ENCODE measurements at places on chromosomes 7 and 10.

- DNase-seq = no peak
Measured at GRCh38 chr10:95796504-95796903, 40.5 kb downstream of the ENTPD1 start.

DNA sequence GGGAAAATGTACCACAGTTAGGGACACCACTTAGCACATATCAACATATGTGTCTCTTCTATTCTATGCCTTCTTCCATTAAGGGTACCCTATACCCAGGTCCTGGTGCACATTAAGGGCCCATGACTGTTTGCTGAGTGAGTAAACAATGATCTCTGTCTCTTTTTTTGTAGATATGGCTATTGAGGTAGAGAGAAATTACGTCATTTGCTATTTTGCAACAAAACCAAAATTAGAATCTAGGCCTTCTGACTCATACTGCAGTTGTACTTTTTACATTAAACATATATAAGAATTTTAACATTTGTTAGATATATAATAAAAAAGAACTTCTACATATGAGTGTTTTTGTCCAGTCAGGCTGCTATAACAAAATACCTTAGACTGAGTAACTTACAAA lies 683.2 kb upstream of the LRRN3 start:
- DNase-seq = no peak

DNA sequence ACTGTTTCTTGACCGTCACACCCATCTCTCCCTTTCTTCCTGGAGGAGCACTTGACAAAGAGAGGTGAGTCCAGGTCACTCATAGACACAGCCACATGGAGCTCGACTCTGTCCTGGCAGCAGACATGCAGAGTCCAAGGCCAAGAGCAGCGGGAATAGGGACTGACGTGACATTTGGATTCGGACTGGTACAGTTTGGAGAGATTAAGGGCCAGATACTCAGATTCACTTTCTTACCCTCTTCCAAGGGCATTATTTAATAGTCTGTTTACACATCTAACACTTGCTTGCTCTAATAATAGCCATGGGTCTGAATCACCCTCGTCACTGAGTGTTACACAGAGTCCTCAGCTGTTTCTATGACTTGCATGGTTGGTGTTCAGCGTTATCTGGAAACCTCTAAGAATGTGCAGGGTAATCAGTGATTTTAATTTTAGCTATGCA lies 39.2 kb upstream of the OTUD1 start:
- no peak for DNase-seq

GRCh38 chr10:3179174-3179573 lies 6.6 kb upstream of the PITRM1 start:
- peak; percentile 8 for DNase-seq

GRCh38 chr10:27687743-27688142 lies 57.9 kb downstream of the MKX start:
- DNase-seq = no peak

GRCh38 chr10:59970396-59971368 lies 64.3 kb upstream of the CCDC6 start:
- DNase-seq = no peak

- DNase-seq = no peak
Measured at GRCh38 chr10:110870823-110871297, 868 bp upstream of the PDCD4 start.

GRCh38 chr7:118057404-118057803 lies 126.6 kb upstream of the LSM8 start:
- no peak for DNase-seq

- no peak for DNase-seq
Measured at GRCh38 chr10:30709700-30710358, 80.3 kb upstream of the LYZL2 start.

DNA sequence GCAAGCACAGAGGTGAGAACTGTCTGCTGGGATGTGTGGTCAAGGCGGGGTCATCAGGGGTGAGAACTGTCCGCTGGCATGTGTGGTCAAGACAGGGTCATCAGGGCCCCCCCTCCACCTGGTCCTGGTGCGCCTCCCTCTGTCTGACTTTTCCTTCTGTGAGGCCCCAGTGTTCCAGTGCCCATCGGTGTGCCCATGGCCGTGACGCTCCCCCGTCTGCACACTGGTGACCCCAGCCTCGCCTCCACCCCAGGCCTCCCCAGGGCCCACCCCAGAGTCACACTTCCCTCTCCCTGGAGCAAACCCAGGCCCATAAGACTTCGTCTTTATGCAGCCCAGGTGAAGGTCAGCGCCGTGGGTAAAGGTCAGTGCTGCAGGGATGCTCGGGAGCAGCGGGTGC lies 70.1 kb upstream of the TCERG1L start:
- DNase-seq = no peak

GRCh38 chr10:90921906-90922305 lies 1.0 kb upstream of the ANKRD1 start:
- DNase-seq = no peak

DNA sequence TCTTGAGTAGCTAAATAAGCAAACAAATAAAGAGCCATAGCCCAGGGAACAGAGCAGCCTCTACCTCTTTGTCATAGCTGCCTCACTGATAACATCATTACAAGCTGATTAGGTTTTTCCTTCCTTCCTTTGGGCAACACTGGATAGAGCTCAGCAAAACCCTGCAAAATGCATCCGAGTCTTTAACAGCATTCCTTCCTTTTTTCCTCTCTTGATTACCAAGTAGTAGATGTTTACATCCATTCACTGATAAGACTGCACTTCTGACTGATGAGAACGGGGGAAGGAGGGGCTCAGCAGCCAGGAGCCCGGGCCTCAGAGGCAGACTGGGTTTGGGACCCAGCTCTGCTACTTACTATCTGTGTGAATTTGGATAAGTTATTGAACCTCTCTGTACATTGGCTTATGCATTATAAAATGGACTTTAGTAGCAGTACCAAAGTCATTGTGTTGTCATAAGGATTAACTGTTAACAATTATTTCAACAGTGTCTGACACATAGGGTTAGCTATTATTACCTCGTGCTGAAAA lies 214.2 kb downstream of the ANK3 start:
- DNase-seq = no peak

GRCh38 chr7:3092468-3092867 lies 48.8 kb upstream of the CARD11 start:
- DNase-seq = no peak

- DNase-seq = peak; percentile 79
Measured at GRCh38 chr10:70267161-70267933, 16.5 kb downstream of the NPFFR1 start.

- no peak for DNase-seq
Measured at GRCh38 chr10:94456942-94457341, 54.6 kb downstream of the TBC1D12 start.

DNA sequence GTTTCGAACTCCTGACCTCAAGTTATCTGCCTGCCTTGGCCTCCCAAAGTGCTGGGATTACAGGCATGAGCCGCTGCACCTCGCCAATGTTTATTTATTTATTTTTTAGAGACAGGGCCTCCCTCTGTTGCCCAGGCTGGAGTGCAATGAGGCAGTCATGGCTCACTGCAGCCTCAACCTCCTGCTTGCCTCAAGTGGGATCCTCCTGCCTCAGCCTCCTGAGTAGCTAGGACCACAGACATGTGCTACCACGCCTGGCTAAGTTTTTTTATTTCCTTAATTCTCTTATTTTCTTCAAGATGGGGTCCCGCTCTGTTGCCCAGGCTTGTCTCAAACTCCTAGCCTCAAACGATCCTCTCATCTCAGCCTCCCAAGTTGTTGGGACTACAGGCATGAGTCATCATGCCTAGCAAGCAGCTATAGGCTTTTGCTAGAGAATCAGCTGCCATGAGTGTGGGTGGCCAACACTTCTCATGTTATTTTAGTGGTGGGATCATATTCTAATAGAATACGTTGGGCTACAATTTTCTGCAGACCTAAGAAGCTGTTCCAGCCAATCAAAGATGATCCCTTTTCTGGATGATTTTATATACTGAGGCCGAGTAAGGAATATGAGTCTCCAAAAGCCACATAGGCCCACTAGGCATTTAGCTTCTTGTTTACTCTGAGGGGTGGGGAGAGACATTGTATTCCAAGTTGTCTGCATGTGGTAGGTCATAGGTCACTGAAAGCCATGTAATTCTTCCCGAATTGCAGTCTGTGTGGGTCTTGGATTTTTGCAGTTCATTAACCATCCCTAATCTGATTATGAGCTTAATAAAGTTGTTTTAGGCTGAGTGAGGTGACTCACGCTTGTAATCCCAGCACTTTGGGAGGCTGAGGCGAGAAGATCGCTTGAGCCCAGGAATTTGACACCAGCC lies 7.6 kb upstream of the TMEM248 start:
- no peak for DNase-seq

Data from SJSA1 (cell line).